ENCODE measurements at places on chromosomes 13 and 19.

DNA sequence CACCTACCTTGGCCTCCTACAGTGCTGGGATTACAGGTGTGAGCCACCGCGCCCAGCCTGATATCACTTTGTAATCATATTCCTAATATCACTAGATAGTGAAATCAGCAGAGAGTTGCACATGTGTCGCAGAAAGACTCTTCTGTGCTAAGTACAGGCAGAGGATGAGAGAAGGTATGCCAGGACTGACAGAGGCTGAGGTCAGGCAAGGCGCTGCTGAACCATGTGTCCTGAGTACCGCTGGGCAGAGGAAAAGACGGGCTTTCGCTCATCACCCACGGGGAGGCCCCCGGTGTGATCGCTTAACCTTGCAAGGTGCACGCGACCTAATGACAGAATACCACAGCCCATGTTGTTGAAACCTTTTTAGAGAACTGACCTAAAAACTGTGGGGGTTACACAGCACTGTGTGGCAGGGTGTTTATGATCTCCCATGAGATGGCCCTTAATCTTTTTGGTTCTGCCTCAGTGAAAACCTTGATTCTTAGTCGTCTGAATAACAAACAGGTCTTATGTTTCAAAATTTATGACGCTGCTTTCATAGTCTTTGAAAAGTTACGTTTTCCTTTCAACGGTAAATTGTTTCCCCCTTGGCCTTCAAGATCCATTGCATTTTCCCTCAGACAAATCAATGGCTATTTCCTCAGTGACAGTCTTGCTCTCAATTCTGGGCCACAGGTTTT, 12.2 kb downstream of the GJA3 start:
- DNase-seq = no peak

GRCh38 chr19:976476-976875, 7.7 kb upstream of the WDR18 start:
- no peak for DNase-seq

GRCh38 chr19:41801792-41802211, 5.4 kb downstream of the CEACAM3 start:
- DNase-seq = no peak

DNA sequence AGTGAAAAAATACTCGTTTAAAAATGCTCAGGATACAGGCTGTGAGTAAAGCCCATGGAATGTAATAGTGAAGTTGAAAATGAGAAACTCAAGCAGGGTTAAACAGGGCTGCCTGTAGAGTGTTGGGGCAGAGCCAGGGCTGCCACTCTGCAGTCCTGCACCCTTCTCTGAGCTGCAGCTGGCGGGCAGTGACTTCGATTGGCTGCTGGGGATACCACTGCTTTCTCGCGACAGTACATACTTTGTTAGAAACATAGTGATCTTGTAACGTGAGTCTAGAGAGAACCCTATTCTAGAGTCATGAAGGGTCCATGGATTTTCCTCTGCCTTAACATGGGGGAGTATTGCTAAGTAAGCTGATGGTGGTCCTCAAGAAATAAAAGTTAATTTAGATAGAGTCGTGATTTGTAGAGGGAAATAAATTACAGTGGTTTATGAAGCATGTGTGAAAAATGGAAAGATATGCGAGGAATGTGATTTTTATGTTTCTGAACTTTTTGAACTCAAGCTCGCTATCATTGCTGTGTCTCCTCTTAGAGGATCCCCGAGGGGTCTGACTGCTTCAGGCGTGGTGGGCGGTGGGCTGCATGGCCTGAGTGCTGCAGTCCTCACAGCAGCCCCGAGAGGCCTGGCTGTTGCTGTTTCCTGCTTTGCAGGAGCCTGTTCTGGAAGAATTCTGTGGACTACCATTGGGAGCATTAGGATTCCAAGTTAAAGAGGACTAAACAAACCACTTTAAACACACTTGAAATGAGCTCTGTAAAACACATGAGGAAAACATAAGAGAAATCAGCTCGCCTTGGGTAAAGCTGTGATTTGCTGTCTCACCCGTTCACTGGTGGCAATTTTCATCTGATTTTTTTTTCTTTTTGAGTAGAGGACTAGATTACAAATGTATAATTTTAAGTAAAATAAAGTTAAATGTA, 95.7 kb downstream of the ARHGEF7 start:
- peak; percentile 95 for DNase-seq

DNA sequence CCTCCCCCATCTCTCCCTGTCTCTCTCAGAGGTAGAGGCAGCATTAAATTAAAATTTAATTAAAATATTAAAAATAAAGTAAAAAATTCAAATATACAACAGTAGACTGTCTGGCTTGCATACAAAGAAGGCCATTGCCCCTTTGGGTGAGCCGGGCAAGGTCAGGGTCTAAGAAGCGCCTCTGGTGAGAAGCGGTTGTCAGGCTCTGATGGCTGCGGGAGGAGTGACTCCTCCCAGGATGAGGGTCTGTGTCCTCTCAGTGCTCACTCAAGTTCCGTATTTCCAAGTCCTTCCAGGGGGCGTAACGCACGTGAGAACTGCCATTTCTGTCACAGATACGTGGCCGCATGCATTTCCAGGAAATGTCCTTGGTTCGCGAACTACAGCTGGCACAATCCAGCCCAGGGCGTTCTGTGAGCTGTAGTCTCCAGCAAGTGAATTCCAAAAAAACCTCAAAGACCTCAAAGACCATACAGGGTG, 737 bp upstream of the ZNF181 start:
- DNase-seq = no peak

- peak; percentile 99 for DNase-seq
Measured at GRCh38 chr13:37492741-37493514, 105.6 kb downstream of the POSTN start.

- no peak for DNase-seq
Measured at GRCh38 chr19:53994811-53995210, 3.4 kb downstream of the CACNG6 start.

DNA sequence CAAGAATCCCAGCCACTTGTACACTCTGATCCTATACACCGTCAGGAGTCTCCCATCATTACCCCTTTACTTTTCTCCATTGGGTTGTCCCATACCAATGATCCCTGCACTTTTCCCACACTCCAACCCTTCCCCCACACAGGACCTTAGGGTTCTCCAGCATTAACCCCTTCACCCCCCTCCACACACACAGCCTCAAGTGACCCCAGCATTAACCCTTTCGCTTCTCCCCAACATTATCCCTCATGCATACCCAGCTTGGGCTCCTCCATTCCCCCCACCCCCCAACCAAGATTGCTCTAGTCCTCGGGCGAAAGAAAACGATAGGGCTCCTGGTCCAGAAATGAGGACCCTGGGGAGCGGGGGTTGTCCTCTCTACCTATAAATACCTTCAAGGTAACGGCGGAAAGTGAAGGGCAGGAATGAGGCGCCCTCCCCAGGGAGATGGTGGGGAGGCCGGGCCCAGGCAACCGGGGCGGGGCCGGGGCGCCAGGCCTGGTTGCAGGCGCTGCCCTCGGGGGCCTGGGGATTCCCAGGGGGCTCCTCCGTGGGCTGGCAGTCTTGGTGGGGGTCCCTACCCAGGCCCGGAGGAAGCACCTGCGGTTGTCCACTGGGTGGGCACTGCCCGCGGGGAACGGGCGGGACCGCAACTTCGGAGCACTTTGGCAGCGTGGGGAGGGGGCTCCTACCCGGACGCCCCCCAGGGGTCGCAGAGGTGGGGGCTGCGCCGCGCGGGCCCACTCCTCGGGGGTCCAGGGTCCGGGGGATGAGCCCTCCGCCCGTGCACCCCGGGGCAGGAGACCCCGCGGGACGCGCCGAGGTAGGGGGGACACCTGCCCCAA, 757 bp downstream of the WIZ start:
- no peak for DNase-seq

DNA sequence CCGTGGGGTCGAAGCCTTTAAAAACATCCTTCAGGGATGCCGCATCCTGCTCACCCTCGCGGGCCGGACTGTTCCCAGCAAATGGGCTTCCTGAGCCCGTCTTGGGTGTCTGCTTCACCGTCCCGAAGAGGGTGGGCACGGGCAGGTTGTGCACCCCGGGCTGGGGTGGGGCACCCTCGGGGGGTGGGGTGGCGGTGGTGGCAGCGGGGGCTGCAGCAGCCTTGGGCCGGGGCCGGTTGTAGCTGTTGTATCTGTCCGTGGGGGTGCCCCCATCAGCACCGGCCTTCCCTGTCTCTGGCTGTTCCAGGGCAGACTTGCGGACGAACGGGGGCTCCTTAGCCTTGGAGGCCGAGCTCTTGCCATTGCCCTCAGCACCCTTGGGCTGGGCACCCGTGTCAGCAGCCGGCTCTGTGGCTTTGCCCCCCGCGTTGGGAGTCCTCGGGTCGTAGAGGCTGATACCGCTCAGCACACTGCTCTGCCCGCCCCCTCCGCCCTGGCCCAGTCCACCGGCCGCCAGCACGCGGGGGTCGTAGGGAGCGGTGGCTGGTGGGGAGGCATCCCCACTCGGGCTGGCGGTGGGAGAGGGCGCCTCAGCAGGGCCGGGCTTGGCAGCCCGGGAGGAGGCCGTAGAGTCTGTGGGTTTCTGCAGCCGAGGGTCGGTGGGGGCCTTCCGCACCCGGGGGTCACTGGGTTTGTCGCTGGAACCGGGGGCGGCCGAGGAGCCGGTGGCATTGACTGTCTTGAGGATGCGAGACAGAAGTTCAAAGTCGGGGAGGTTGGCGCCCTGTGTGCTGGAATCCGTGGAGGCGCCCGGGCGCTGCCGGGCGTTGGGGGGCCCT, 18.2 kb upstream of the TMEM160 start:
- no peak for DNase-seq

DNA sequence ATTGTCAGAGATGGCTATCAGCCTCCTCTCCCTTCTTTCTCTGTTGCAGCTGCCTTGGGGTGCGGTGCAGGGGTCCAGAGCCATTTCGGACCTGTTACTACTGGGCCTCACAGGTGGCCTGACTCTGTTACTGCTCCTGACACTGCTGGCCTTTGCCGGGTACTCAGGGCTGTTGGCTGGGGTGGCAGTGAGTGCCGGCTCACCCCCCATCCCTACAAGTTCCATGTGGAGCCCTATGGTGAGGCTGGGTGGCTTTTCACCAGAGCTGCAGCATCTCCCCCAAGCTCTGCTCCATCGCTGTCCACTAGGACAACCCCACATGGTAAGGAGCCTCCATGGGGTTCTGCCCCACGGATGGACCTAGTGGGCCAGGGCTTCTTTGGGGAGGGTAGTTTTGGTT, 13.7 kb upstream of the ZNF492 start:
- no peak for DNase-seq

GRCh38 chr13:90108547-90108946, 1238.9 kb upstream of the MIR17HG start:
- peak; percentile 15 for DNase-seq

DNA sequence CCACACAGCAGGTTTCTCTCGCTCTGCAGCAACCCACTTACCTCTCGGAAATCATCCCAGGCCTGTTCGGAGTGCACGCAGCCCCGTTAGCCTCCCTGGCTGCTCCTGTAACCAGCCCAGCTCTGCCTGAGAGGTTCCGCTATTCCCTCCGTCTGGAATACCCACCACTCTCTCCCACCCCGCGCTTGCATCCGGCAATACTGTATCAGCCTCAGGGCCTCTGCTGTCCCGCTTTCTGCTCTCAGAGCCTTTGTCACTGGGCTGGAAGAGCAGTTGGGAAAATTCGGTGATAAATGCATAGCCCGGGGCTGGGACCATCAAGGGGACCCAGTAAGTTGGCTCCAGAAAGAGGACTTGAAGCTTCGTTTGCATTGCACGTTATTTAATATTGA, 759 bp upstream of the TLE6 start:
- no peak for DNase-seq

GRCh38 chr19:50703915-50704796, 15.4 kb downstream of the SHANK1 start:
- DNase-seq = no peak

DNA sequence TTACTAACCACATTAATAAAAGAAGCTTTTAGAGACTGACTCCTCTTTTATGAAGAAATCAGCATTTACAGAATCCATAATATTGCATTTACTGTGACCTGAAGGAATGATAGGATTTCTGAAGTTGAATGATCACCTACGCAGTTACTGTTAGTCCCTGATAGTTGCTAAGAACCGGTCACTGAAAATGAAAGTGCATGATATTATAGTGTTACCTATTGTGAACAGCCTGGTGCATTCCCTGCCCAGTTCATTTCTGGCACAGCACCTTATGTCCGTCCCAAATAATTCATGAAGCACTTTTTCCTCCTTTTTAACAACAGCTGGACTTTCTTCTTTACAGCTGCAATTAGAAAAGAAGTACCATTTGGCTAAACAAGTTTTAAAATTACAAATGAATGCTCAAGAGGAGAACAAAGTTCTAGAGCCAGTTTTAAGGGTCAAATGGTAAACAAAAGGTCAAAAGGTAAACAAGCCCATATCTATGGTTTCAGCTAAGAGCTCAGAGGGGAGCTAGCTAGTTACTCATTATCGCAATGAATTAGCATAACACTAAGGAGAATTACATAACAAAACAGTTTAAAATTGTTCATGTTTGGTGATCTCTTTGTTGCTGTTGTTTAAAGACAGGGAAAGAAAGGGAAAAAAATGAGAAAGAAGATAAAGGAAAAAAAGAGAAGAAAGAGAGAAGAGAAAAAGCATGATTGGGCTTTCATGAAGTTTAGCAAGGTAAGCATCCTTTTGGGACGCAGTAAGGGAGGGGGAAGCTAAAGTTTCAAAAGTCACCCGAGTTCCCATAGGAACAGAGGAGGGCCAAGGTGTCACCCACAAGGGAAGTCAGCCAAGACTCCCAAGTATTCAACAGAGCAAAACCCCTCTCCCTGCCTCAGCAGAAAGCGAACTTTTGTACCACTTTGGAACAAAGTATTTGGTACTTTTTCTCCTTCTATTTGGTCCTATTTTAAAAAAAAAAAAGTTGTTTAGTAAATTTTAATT, 50.2 kb downstream of the FLT3 start:
- no peak for DNase-seq

- DNase-seq = peak; percentile 6
Measured at GRCh38 chr19:58001895-58002369, 688 bp downstream of the ZNF606 start.

GRCh38 chr19:46944918-46945628, 74.6 kb upstream of the NPAS1 start:
- peak; percentile 84 for DNase-seq

DNA sequence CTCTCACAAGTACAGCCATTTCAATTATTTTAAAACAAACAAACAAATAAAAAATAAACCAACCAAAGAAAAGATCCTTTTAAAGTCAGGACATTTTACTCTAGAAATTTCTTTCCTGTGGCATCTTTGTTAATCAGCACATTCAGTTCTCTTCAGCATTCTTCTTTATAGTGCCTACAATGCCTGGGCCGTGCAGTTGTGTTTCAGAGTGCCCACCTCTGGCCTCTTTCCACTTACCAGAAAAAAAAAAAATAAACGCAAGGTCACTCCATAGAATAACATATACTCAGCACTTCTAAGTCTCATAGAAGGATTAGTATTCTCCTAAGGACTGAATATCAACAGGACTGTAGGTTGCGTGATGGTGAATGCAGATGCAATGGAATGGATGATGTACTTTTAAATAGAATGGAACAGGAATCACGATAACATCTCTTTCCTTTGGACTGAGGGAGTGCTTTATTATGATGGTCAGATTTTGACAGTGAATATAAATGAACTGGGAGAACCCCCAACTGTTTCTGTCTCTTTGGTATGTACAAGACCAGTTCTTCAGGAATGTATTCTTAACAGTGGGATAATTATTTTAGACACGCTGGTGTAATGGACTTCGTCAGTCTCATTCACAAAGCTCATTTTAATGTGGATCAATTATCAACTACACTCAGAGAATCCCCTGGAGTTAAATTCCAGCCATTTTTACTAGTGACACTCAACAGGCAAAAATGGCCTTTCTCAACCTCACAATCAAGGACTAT, 125.0 kb upstream of the NBEA start:
- peak; percentile 33 for DNase-seq

GRCh38 chr13:49566461-49566860, 18.9 kb downstream of the RCBTB1 start:
- no peak for DNase-seq
